ENCODE measurements at places on chromosomes 5 and 9.

DNA sequence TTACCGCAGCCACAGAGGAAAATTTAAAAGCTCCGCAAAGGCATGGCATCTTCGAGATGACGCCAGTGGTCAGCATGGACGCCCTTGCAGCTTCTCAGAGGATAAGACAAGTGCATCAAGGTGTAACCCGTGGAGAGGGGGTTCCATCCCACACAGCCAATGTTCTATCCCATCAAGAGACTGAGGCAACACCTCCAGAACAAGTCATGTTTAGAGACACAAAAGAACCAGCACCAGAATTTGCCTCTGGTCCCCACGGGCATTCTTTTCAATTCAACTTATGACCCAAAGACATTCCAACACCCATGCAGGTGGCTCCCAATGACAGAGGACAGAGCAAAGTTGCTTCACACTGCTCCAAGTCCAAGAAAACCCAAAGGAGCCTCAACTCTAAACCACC, 20.7 kb downstream of the ROR2 start:
- no peak for DNase-seq

GRCh38 chr9:133945314-133945975, 46.7 kb downstream of the VAV2 start:
- no peak for DNase-seq

DNA sequence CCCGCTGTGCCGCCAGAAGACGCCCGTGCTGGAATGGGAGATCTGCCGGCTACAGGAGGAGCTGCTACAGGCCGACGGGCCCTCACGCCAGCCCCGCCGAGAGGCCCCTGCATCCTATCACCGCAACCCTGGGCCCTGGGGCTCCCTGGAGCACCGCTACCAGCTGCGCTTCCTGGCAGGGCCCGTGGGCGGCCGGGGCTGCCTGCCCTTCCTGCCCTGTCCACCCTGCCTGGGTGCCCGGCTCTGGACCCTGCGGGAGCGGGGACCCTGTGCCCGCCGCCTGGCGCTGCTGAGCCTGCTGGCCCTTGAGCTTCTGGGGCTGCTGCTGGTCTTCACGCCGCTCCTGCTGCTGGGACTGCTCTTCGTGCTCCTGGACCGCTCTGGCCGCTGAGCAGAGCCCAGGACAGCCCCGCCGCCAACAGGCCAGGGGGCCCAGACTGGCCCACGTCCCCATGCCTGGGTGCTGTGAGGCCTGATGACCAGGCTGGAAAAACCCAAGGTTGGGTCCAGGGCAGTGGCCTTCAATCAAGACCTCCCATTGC, 3.8 kb downstream of the RNF208 start:
- no peak for DNase-seq

GRCh38 chr9:129570450-129571297, 50.2 kb downstream of the C9orf50 start:
- DNase-seq, result peak; percentile 80

DNA sequence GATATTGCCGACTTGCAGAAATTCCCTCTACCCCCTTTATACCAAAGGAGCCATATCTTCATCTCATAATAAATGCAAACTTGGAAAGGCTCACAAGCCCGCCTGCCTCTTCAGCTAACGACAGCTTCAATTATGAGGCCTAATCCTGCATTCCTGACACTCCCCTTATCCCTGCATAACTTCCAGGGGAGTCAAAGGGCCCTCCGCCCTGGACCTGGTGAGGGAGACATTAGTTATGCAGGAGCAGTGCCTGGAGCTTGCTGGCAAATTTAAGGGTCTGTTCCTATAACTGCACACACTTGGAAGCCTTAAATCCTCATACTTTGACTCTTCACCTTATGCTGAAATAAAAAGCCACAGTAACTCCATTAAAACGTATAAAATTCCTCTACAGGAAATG, 617.9 kb downstream of the BNC2 start:
- DNase-seq, result no peak
